ENCODE measurements at places on chromosomes 2 and 18.

GRCh38 chr2:167292430-167293171, 404.3 kb downstream of the XIRP2 start:
- peak; percentile 47 for DNase-seq

DNA sequence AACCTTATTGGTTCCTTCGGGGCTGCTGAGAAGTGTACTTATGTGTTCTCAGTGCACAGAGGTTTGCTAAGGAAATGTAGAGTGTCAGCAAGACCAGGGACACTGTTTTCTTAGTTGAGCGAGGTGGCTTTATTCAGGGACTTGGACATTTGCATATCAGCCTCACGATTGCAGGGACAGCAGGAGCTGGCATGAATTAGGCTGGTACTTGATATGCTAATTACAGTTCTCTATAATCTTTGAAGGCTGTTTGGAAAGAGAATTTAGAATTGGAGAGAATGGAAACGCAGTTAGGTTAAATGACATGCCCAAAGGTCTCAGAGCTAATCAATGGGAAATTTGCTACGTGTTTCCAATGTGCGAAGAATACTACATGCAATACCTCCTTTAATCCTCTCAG, 18.7 kb upstream of the MTCL1 start:
- DNase-seq: no peak

DNA sequence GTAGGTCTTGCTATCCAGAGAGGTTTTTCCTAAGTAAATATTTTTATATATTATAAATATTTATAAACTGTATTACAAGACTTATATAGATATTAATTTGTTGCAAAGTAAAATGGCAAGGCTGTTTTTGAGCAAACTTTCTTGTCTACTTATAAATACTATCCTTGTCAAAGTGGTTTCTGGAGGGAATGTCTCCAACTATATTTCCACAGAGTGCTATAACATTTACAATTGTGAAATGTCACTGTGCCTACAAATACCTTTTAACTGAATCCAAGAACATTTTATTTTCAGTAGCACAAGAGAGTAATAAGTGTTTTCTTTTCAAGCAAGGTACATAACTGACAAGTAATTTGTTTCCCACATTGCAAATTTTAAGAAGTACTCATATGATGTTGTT, 256.8 kb downstream of the ZNF385B start:
- DNase-seq: no peak

- no peak for DNase-seq
These were observed 46.9 kb upstream of the UBXN4 start for GRCh38 chr2:135694711-135695110.

DNA sequence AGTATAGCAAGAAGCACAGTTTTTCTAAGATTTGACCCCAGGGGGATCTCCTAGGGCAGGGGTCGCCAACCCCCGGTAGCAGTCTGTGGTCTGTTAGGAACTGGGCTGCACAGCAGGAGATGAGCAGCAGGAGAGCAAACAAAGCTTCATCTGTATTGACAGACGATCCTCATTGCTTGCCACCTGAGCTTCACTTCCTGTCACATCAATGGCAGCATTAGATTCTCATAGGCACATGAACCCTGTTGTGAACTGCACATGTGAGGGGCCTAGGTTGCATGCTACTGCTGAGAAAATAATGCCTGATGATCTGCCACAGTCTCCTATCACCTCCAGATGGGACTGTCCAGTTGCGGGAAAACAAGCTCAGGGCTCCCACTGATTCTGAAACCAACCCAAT, 136.2 kb downstream of the RGPD3 start:
- DNase-seq: no peak

DNA sequence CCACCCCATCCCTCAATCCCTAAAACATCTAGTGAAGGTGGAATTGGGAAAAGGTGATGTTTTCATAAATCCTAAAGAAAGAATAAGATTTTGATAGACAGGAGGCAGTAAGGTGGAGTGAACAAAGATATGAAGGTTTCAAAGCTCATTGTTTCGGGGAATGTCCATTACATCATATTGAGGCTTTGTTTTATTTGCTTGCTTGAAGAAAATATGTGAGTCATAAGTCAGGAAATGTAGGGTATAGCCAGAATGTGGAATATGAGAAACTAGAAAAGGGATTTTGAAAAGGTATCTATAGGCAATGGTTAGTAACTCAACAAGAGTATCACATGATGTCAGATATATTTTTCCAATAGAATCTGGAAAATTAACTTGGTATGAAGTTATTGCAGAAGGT, 1178.5 kb upstream of the ACVR2A start:
- no peak for DNase-seq

GRCh38 chr2:42045352-42045751, 2.5 kb upstream of the PKDCC start:
- DNase-seq: no peak

DNA sequence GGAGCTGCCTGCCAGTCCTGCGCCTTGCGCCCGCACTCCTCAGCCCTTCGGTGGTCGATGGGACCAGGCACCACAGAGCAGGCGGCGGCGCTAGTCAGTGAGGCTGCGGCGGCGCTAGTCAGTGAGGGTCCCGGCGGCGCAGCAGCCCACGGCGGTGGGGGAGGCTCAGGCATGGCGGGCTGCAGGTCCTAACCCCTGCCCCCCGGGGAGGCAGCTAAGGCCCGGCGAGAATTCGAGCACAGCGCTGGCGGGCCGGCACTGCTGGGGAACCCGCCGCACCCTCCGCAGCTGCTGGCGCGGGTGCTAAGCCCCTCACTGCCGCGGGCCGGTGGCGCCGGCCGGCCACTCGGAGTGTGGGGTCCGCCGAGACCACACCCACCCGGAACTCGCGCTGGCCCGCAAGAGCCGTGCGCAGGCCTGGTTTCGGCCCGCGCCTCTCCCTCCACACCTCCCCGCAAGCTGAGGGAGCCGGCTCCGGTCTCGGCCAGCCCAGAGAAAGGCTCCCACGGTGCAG, 867.4 kb downstream of the DSC3 start:
- no peak for DNase-seq

GRCh38 chr18:22106536-22107292, 62.7 kb upstream of the GATA6 start:
- no peak for DNase-seq

GRCh38 chr2:234288974-234289455, 207.9 kb downstream of the ARL4C start:
- peak; percentile 76 for DNase-seq

- no peak for DNase-seq
These were observed 101.9 kb downstream of the BIN1 start for GRCh38 chr2:127004893-127005600.

DNA sequence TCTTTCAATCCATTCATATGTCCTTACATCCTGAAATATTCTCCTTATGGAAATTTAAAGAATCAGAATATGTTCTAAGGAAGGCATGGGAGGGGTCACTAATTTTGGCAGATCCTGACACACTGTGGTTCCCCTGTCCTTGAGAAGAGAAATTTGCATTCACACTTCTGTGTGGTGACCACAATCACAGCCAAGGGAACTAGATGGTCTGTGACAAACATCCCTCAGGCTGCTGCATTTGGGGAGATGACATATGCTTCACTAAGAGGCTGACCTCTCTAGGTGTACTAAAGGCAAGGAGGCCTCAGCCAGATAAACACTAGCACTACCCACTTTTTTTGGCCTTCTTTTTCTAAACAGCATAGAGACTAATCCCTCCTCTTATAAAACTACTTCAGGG, 129.6 kb downstream of the MREG start:
- DNase-seq: no peak

DNA sequence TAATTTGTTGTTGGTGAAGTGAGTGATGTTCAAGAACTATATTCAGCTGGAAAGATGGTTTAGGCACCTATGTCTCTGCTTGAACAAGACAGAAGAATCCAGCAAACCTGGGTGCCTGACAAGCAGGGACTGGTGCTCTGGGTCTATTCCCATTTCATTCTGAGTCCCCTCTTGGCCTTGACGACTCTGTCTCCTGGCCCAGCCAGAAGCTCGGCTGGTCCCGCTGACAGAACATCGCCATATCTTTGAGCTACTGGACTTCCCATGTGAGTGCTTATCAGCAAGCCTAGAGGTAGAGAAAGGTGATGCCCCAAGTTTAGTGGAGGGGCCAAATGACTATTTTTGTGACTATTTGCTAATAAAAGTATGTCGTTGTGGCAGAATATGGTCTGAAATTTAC, 48.2 kb downstream of the SDC1 start:
- no peak for DNase-seq

- DNase-seq: no peak
These were observed 2.4 kb upstream of the SMAD7 start for GRCh38 chr18:48953104-48953706.

DNA sequence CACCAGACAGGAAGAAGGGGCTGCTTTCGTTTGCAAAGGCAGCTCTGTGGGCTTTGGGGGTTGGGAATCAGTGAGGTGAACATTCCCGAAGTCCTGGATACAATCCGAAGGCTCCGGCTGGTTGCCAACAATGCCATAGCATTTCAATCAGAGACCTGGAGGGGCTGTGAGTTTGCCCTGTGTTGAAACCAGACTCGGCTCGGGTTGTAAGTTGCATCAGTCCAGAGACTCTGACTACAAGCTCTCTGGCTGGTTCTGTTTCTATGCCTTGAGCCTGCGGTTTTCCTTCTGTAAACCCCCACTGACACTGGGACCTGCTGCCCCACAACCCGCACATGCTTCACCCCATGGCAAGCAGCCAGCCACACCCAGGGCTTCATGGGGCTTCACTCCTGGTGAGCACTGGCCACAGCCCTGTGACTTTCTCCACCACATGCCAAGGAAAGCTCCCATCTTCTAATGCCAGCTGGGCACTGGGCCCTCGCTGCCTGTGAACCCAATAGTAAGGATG, 85.7 kb upstream of the ODC1 start:
- no peak for DNase-seq

GRCh38 chr18:75483662-75484061, 56.2 kb upstream of the SMIM21 start:
- no peak for DNase-seq

DNA sequence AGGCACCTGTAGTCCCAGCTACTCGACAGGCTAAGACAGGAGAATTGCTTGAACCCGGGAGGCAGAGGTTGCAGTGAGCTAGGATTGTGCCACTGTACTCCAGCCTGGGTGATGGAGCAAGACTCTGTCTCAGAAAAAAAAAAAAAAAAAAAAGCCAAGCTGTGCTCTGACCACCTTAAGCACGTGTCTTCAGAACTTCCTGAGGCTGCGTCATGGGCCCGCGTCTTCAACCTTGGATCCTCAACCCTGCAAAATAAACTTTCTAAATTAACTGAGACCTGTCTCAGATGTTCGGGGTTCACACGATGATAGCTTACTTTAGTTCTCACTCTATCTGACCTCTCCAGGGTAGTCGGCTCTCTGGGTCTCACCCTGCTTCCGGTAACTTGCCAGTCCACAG, 65.8 kb upstream of the CABLES1 start:
- DNase-seq: peak; percentile 44

DNA sequence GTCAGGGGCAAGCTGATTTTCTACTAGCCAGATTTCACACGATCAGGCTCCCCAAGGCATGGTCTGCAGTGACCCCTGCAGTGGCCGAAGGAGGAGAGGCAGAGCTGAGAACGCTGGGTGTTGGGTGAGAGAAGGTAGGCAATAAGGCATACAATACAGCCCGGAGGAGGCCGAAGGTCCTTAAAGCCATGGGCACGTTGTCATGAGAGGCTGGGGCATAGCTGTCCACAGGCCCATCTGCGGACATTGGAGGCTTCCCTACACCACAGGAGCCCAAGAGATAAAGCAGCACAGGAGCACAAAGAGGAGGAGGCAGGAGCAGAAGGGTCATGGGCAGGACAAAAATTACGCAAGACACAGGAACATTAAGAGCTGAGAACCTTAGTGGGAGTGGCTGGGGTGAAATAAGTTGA, 16.7 kb upstream of the BZW1 start:
- DNase-seq: no peak

GRCh38 chr2:99609851-99610381, 120.1 kb upstream of the REV1 start:
- no peak for DNase-seq

GRCh38 chr2:215029936-215030335, 108.5 kb downstream of the ABCA12 start:
- DNase-seq: no peak

DNA sequence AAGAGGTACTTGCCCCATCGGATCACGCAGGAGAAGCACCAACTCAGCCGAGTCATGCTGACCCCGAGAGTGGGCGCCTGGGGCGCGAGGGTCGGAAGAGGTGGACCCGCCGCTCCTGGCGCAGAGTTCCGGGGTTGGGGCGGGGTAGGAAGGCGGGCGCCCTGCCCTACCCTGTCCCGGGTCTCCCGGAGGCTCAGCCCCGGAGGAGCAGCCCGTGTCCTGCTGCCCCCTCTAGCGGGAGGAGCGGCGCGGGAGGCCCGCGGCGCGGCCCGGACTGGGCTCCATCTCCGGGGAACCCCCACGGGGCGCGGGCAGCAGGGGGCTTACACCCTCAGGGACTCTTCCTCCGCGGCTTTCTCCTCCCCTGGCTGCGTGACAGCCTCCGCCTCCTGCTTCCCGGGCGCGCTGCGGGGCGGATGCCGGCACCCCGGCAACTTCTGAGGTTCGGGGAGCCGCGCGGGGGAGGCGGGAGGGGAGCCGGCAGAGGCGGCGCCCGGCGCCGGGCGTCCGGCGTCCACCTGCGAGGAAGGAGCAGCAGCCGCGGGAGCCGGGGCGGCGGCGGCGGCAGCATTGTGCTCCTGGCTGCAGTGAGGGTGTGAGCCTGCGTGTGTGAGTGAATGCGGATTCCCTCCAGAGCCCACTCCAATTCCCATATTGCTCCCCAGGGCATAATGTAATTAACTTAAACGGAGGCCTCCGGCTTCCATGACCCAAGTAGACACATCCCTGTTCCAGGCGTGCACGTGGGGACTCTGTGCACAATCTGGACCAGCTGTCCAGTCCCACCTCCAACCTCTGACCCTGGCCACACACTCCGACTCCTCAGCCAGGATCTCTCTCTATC, 7.6 kb upstream of the TNS1 start:
- peak; percentile 51 for DNase-seq

DNA sequence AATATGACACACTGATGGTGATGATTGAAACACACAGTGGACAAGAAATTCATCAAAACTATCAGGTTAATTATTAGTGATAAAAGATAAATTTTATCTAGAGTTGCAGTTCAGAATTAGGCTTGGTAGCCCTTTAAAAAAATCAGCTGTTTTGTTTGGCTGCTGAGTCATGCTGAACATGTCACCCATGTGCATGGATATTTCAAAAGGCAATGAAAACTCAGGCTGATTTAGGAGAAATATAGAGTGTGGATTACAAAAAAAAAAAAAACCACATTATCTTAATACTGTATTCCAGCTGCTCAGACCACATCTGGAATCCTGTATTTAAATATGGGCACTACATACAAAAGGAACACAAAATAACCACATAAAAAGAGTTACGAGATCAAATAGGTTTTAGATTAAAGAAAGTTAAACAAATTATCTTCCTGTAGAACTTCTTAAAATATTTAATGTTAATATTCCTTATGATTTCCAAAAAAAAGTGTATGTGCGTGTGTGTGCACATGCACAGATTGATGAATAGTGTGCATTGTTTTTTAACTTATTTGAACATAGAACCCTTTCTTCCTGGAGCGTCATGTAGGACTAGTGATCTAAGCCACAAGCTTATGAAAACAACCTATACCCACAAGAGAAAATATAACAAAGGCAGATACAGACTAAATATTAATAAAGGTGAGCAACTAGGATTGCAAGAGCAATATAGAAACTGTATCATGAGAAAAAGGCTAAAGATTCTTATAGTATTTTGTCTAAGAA, 186.2 kb downstream of the STK39 start:
- no peak for DNase-seq
